ENCODE measurements at places on chromosomes 2 and 18.

GRCh38 chr18:46393230-46393629 lies 263.8 kb downstream of the LOXHD1 start:
- DNase-seq, result no peak

GRCh38 chr2:68434981-68435380 lies 32.1 kb downstream of the FBXO48 start:
- DNase-seq, result peak; percentile 81

DNA sequence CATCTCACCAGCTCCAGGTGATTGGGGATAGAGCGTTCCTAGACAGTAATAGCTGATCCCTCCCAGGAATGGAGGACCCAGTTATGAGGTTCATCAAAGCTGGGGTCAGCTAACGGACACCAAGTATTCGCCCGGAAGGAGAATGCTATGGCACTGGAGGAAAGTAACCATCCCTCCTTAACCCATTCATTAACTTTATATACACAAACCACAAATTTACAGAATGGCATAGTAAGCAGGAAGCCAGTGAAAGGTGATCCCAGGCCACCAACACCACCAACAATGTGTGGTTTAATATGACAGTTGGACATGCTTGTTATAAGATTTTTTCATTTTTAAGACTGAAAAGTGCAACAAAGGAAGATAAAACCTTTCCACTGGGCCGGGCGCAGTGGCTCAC lies 55.3 kb upstream of the CHMP1B start:
- DNase-seq, result no peak

GRCh38 chr2:200795028-200795440 lies 16.7 kb upstream of the BZW1 start:
- DNase-seq, result peak; percentile 30

DNA sequence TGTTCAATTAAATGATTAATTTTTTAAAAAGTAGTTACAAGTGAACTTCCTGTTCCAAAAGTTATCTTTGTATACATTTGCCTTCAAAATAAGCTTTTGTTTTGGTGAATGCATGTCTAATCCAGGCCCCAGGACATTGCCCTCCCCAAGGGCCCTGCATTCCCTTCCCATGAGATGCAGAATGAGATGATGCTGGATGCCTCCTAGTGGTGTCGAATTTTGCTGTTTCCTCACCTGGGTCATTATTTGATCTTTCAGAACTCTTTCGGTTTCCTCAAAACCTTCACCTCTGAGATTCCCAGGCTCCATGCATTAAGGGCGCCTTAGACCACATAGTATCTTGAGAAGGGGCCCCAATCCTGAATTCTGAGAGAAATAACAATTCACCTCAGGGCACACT lies 728.8 kb downstream of the CNTNAP5 start:
- DNase-seq, result no peak

GRCh38 chr2:103960951-103961350 lies 893.0 kb upstream of the POU3F3 start:
- DNase-seq, result no peak

GRCh38 chr2:71935262-71935848 lies 212.3 kb downstream of the CYP26B1 start:
- no peak for DNase-seq

GRCh38 chr18:50454387-50454988 lies 79.6 kb downstream of the SKA1 start:
- no peak for DNase-seq

- no peak for DNase-seq
Observed at GRCh38 chr2:152701198-152701597, 16.1 kb downstream of the PRPF40A start.

DNA sequence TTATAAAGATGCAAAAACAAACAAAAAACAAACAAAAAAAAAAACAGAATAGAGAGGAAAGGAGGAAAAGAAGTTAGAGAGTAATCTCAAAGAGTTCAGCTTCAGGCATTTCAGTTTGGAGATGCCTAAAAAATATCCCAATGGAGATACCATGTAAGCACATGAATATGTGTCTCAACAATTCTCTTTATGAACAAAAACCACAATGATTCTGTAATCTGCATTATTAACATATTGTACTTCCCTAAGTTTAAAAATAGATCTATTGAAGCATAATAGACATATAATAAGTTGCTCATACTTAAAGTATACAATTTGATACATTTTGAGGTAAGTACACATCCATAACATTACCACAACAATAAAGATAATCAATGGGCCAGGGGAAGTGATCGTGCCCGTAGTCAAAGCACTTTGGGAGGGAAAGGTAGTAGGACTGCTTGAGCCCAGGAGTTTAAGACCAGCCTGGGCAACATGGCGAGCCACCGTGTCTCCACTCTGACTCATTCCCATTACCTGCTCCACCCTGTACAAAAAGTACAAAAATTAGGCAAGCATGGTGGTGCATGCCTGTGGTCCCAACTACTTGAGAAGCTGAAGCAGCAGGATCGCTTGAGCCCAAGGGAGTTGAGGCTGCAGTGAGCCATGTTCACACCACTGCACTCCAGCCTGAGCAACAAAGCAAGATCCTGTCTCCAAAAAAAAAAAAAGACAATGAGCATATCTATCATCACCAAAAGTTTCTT lies 158.9 kb downstream of the ATAD2B start:
- peak; percentile 71 for DNase-seq

DNA sequence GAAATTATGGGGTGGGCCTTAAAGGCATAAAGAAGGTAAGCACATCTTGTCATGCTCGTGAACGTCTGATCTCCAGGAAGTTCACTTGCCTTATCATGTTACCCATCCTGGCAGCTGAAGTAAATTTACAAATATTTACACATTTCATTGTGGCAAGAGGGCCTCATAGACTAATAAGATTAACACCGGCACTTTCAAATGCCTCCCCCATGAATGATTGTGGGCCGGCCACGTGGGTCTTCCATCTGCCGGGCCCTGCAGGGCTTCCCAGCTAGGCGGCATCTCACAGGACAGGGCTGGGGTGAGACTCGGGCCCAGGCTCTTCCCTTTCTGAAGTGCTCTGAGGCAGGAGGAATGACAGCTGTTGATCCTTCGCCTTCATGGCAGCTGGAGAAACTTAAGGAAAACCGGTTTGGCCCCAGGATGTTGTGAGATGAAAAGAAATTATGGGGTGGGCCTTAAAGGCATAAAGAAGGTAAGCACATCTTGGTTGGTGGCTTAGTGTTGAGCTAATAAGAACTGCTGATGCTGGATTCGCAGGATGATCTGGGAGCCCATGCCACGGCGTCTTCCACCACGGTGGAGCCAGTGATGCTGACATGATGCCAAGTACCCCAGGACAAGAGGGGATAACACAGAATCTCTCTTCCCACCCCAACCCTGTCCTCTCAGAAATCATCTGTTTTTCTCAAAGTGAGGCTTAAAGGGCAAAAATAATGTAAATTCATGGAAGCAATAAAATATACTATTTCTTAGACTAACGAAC lies 176.3 kb downstream of the SEPTIN10 start:
- no peak for DNase-seq

DNA sequence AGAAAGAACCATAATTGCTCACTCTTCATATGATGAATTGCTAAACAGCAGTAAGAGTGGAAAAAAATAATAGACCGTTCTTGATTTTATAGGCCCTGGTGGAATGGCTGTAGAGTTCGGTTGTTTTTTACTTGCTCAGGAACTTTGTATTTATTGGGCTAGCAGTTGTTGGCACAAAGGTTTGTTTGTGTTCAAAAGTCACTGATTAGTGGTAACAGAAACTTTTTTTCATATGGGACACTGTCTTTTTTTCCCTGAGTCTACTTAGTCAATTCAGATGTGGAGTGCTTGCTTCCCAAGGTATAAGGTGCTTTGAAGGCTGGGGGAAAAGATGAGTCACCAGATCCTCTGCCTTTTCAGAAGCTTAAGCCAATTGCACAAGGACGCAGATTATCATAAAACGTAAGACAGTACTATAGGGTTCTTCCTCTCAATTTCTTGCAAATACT lies 25.8 kb downstream of the PHLPP1 start:
- peak; percentile 22 for DNase-seq

GRCh38 chr2:157149270-157149669 lies 108.2 kb upstream of the GALNT5 start:
- no peak for DNase-seq

DNA sequence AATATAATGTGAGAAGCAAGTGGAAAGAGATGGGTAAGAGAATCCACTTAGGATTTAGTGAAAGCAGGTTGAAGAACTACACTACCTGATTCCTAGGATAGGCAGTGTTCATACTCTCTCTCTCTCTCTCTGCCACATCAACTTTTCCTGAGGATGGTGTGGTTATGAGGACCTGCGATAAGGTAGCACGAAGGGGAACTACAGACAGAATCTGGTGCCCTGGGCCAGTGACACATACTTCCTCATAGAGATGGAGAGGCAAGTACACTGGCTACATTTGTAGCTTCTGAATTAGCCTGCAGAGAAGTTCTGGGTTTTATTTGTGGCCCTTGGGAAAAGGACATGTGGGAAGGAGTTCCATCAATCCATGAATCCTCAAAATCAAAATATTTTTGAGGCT lies 44.5 kb downstream of the PTH2R start:
- DNase-seq, result no peak

GRCh38 chr2:149261692-149262091 lies 68.7 kb upstream of the LYPD6 start:
- DNase-seq, result no peak

GRCh38 chr2:236904389-236905263 lies 181.1 kb upstream of the COPS8 start:
- DNase-seq, result no peak

- peak; percentile 30 for DNase-seq
Observed at GRCh38 chr18:79402977-79403722, 7.4 kb downstream of the NFATC1 start.
